IMR-90 (cell line): ENCODE measurements at places on chromosomes 1 and 21.
A peak's percentile ranks its signal among the peaks of the same experiment; 100 is the strongest.

GRCh38 chr1:96649301-96649700, 72.3 kb upstream of the PTBP2 start:
- H3K27me3 ChIP-seq: no peaks in the 10 kb centered on the region
- no peak for DNase-seq
- H3K4me3 ChIP-seq: no peak overlapping the region
- no peaks in the 10 kb centered on the region for H3K4me1 ChIP-seq
- H3K27ac ChIP-seq: no peak overlapping the region

DNA sequence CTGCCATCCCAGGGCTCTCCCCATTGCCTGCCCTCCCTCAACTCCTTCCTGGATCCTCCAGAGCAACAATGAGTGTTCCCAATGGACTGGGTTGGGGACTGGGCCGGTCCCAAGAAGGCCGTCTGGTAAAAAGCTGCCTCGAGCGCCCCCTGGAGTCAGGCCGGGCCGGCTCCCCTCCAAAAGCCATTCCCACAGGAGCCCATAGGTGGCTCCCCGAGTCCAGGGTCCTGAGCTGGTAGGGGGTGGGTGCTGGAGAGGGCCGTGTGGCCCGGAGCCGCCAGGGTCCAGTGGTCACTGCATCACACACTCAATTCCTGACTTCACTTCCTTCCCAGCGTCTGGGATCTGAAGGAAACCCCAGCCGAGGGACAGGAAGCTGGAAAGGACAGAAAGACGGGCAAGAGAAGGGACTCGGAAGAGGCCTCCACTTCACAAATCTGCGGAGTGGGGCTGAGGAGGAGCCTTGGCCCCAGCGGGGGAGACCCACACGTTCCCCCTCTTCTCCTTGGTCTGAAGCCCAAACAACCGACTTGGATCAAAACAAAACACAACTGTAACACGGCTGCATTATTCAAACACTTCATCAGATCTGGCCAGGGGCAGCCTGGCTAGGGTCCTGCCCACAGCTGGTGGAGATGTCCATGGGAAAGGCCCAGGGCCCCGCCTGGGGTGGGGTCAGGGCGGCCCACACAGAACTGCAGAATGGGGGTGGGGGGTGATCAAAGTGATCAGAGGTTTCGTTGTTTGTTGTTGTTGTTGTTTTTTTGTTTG, 10.9 kb upstream of the ALDH4A1 start:
- peak overlapping the region; percentile 11; the same call in 1 of the 2 replicates for H3K27ac ChIP-seq
- H3K36me3 ChIP-seq: peaks cover 33% of the 10 kb centered on the region
- H3K4me1 ChIP-seq: peaks cover 4% of the 10 kb centered on the region; the same call in 1 of the 2 replicates

DNA sequence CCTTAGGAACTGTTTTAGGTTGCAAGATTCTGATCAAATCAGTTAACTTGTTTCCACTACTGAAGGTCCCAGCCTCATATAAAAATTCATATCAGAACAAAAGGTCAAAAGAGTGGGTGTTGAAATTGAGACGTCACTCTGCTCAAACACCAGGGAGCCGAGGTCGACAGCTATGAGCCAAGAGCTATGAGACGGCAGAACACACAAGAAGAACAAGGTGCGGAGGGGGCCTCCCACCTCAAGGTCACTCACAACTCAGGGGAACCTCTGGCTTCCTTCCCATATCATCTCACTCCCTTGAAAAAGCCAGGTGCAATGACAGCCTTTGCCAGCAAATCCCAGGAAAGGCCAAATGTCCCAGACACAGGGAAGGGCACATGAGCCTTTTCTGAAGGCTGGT, 749 bp downstream of the SEC16B start:
- DNase-seq: no peak
- H3K36me3 ChIP-seq: no peaks in the 10 kb centered on the region
- no peaks in the 10 kb centered on the region for H3K27me3 ChIP-seq

- H3K4me1 ChIP-seq: no peaks in the 10 kb centered on the region
- H3K4me3 ChIP-seq: no peak overlapping the region
- DNase-seq: no peak
- H3K27ac ChIP-seq: no peak overlapping the region
- H3K27me3 ChIP-seq: peaks cover 10% of the 10 kb centered on the region
These were observed 3.3 kb upstream of the FAM78B start for GRCh38 chr1:166170075-166170474.

DNA sequence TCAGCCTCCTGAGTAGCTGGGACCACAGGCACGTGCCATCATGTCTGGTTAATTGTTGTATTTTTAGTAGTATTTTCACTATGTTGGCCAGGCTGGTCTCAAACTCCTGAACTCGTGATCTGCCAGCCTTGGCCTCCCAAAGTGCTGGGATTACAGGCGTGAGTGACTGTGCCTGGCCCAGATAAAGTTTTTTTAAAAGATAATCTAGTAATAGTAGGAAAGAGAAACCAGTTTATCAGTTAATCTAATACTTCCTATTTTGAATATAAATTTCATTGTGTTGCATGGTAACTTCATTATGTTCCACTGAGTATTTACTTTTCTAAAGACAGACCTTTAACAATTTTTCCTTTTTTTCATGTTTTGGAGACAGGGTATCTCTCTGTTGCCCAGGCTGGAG, 10.0 kb downstream of the RABGAP1L start:
- H3K4me3 ChIP-seq: no peak overlapping the region
- H3K4me1 ChIP-seq: no peaks in the 10 kb centered on the region
- no peak for DNase-seq
- no peak overlapping the region for H3K27ac ChIP-seq

DNA sequence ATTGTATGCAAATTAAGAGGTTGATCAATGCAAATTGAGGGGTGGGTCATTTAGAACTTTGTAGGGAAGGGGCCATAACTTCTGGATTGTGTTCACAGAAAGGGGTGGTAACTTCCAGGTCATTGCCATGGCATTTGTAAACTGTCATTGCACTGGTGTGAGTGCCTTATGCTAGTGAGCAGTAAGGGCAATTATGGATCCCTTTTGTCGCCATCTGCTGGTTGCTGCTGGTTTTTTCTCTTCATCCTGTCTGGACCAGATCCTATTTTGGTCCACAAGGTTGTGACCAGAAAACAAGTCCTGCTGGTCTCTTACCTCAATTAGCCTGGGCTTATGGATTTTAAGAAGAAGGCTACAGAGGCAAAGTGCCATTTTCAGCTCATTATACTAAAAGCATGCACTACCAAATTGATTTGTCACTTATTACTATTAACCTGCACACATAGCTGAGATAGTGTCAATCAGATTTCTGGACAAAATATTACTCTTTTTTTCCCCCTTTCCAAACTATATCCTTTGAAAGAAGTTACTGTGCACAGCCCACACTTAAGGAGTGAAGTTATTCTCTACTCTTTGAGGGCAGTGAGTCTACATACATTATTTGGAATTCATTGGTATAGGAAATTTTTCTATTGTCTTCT, 196.2 kb downstream of the ZC3H11B start:
- no peak overlapping the region for H3K27ac ChIP-seq
- H3K4me1 ChIP-seq: no peaks in the 10 kb centered on the region
- no peaks in the 10 kb centered on the region for H3K36me3 ChIP-seq
- no peak overlapping the region for H3K4me3 ChIP-seq
- no peaks in the 10 kb centered on the region for H3K27me3 ChIP-seq

DNA sequence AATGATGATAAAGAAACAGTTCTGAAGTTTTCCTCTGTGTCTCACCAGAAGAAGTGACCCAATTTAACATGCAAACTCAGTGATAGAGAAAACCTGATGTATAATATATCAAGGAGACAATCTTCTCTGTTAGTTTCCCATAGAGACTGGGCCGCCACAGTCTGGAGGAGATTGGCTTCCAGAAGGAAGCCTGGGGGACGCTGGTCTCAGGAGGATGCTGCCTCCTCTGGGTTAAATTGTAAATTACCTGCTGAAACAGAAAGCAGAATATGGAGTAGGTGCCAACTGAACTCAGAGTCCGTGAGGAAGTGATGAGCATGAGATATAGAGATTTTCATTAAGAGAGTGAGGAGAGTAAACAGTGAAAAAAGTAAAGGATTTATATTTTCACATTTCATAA, 15.8 kb downstream of the OR14I1 start:
- no peak overlapping the region for H3K27ac ChIP-seq
- no peak overlapping the region for H3K4me3 ChIP-seq
- H3K36me3 ChIP-seq: no peaks in the 10 kb centered on the region
- H3K4me1 ChIP-seq: no peaks in the 10 kb centered on the region
